ENCODE measurements at places on chromosomes 5 and 9.

GRCh38 chr9:22401671-22402070 is 45.0 kb upstream of the DMRTA1 start:
- DNase-seq: no peak

- no peak for DNase-seq
Measured at GRCh38 chr5:119328753-119329602, 26.8 kb upstream of the TNFAIP8 start.

DNA sequence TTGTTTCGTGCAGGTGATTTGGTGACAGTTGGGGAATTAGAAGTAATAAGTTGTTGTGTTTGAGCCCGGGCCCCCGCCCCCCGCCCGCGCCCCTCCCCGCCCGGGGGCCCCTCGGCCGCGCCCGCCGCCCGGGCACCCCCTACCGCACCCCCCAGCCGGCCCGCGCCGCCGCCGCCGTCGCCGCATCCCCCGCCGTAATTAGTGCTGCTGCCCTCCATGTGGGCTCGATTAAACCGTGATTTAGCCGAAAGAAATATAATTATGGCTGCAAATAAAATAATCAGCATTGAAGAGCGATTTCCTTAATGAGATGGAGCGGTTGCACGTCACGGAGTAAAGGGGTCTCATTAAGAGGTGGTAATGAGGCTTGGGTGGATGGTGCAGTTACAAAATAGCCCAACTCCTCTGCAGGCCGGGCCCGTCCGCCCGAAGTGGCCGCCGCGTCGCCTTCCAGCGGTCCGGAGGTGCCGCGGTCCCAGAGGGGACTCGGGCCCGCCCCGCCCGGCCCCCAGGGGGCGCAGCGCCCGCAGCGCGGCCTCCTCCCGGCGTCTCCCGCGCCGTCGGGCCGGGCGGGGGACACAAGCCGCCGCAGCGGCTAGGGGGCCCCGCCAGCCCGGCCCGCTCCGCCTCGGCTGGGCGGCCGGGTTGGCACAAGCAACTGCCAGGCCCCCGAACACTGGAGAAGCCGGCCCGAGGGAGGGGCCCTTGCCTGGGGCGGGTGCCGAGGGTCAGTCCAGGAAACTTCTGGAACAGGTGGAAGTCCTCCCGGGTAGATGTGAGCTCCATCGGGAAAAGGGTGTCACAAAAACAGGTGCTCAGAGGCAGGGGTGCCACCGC is 6.9 kb upstream of the OTP start:
- DNase-seq: no peak

DNA sequence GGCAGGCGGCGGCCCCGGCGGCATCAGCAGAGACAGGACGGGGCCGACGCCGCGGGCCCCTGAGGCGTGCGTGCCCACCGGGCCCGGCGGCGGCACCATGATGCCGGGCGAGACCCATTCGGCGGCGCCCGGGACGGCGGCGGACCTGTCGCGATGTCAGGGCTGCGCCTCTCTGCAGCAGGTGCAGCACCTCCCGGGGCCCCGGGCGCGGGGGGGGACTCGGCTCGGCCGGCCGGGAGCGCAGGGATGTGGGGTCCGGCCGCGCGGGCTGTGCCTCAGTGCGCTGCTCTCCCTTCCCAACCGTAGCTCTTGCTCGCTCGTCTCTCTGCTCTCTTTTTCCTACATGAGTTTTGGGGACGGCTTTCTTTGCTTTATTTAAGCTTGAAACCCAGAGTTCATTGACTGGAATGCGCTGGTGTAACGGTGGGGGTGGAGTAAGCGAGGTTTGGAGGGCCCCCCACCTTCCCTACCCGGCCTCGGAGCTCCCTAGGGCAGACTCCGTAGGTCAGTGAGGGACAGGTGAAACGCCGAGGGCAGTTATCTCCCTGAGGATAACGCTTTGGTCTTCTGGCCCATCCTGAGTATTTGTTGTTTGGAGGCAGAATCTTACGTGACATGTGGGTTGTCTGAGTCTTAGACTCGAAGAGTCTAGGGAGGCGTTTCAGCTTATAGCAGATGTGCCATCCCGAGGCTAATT is 490 bp downstream of the ICE1 start:
- no peak for DNase-seq

DNA sequence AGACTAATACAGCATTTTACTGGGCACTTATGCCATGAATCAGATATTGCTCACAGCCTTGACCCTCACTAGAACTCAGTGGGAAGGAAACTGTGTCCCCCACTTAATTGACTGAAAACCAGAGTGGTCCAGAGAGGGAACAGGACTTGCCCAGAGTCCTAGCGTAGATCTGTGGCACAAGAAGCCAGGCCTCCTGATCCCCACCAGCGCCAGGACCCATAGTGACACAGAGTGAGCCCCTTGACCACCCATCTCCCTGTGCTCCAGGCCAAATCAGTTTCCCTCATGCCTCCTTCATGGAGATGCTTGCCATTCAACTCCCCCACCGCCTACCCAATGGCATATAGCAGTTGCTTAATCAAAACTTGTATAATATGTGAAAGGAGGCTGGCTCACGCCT is 8.3 kb downstream of the KIF12 start:
- DNase-seq: no peak

DNA sequence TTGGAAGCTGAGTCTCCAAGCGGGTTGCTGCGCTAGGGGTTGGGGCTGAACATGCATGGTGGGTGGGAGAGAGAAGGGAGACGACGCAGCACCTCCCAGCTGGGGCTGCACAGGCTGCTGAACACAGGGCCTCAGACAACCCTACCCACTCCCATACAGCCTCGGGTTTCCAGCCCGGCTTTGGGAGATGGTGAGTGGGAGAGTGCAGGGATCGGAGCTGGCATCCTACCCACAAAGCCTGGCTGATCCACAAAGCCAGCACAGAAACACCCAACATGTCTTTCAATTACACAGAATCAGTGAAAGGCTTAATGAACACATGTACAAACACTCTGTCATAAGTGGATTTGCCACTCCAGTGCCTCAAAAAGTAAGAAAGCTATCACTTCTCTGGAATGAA is 64.8 kb downstream of the NSG2 start:
- no peak for DNase-seq

- DNase-seq: no peak
Measured at GRCh38 chr5:34460496-34460895, 195.6 kb upstream of the RAI14 start.

DNA sequence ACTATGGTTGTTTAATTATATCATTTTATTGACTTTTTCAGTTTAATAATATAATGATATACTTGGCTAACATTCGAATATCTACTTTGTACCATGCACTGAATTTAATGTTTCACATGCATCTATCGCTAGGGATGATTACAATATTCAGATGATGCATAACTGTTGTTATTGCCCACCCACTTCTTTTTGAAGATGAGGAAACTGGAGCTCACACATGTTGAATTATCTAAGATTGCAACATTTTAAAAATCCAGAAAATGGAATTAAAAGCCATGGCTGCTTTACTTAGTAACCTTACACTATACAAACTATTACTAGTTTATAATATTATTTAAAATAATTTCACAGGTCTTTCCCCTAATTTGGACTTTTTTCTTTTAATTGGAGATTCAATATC is 171.7 kb downstream of the TLR4 start:
- no peak for DNase-seq
